ENCODE measurements at places on chromosomes 1 and 21.

GRCh38 chr1:175818929-175819328, 75.5 kb upstream of the TNR start:
- no peak for DNase-seq

DNA sequence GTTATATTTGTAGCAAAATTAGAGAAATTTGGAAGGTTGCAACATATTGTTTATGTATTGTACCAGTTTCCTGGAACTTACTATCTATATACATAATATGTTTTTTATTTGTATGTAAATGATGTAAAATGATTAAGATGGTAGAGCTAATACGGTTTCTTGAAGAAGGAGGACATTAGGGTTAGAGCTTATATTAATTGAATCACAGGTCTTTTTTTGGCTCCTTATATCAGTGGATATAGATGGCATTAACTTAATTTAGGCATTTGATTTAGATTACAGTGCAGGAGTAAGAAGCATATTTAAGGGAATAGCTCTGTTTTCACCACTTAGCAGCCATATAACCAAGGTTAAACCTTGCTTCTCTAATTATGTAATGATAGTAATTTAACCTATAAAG, 357.7 kb downstream of the USP25 start:
- DNase-seq = no peak

DNA sequence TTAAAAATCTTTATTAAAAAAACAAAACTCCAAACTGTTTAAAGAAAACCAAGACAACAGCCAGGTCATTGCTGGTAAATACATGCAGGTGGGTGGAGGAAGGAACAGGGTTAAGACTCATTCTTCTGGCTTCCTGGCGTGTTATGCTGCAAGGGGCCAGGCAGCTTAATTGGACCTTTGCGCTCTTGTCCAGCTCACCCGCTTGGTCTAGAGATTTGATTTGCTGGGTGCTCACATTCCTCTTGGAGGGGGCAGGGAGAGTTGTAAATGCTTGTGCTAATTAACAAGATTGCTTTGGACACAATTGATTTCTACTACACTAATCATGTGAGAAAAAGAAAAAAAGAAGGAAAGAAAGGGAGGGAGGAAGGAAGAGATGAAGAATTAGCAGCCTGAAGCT, 10.5 kb downstream of the CEP104 start:
- DNase-seq = no peak

DNA sequence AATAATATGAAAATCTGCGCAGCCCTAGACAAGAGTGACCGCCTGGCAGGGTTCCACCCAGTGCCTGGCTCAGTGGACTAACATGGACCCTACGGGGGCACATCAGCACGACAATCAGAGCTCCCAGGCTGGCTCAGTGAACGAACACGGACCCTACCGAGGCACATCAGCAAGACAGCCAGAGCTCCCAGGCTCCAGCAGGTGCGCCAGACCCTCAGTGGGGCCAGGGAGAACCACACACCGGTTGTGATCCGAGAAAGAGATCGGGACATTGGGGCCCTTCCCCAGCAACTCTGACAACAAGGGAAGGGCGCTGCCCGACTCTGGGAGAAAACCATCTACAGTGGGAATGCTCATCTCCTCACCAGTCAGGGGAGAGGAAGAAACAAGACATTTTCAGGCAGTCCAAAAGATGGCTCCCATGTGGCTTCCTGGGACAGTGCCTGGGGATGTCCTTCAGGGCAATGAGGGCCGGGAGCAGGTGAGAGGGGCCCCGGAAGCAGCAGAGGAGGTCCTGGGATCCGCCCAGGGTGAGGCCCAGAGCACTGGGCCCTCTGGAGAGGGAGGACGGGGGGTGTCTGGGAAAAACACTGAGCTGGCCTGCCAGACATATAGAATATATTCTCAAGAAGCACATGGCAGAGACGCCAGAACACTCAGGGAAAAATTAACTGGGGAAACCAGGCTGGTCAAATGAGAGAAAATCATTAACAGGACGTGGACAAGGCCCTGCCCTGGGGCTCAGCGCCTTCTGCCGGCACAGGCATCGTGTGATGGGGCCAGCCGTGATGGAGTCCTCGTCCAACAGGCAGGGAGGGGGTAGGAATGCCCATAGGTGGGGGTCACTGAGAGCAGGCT, 4.8 kb downstream of the ARHGEF16 start:
- no peak for DNase-seq

GRCh38 chr1:182087719-182088350, 26.3 kb upstream of the ZNF648 start:
- no peak for DNase-seq

- DNase-seq = peak; percentile 80
These were observed 11.7 kb upstream of the FCMR start for GRCh38 chr1:206933333-206933945.

DNA sequence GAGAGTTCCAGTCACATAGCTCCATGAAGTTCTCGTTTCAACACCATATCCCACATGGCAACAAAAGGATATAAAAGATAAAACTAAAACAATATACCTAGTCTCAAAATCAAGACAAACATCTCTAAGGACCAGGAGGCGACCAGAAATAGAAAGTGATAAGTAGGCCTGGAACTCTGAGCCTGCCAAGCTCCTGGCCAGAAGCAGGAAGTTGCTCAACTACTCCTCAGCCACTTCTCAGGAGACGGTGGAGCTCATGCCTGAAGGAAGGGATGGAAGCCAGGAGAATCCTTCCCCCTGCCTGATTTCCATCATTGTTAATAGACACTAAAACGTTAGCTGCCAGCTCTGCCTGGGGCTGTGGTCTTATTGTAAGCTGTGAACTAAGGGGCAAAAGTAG, 94.7 kb downstream of the DISP1 start:
- DNase-seq = no peak

DNA sequence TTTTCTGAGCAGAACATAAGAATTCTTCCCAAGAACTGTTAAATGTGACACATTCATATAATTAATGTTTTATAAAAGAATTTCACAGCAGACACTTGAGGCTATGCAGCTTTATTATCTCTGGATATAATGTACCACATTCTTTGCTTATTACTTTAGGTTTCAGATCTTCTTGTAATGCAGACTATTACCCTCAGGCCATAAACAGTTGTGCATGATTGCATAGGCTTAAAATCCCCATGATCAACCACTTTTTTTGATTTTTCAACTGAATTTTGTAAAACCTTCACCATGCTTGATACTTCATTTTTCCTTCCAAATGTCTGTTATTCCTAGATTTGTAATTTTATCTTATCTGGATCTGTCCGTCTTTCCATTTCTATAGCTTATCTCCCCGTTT, 1355.7 kb downstream of the BRINP3 start:
- no peak for DNase-seq

DNA sequence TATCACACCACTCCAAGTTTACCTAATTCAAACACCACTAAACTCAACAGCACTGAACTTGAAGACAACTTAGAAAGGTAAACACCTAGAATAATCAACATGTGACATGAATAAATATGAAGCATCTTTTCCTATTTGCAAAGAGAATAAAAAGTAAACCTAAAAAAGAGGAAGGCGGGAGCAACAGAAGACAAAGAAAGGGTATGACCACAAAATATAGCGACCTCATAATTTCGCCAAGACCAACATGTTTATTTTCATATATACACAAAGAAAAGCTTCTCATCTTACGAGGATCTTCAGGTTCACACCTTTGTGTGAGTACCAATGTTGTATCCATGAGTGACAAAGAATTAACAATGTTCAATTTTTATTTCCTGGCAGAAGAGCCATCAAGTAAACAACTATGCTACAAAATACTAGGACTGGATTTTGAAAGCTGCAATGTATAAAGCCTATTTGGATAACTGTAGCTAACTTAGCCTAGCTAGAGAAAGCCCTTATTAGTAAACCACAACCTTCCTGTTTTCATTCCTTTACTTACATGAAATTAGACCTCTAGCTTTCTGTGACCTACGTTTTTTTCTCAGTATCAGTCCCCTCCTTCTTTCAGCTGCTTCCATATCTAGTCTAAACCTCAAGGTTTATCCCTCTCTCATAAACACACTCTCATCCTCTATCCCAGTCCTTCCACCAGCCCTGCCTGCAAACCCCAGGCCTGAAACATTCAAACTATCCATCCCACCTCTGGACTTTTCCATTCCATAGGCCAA, 21.3 kb upstream of the PHTF1 start:
- no peak for DNase-seq

DNA sequence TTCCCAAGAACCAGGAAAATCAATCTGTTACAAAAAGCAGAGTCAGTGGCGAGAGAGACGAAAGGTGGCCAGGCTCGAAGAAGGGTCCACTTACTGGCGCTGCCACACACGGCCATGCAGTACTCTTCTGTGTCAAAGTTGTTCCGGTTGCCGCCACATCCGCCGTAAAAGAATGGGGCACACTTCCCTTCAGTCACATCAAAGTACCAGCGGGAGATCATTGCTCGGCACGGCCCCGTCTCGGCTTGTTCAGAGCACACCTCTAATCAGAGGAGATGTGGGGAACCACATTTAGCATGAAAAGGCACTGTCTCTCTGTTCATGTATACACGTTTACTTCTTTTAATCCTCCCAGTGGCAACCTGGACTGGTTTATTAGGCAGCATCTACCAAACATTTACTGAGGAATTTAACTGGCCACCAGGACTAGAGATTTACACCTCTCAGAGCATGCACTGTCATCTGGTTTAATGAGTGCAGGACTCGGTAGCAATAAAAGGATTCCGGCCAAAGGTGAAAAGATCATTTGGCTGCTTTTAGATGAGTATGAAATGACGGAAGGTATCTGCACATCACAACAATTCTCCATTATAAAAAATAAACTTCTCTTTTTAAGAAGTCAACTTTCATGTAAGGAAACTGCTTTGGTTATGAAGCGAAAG, 170.5 kb downstream of the APP start:
- peak; percentile 12 for DNase-seq

DNA sequence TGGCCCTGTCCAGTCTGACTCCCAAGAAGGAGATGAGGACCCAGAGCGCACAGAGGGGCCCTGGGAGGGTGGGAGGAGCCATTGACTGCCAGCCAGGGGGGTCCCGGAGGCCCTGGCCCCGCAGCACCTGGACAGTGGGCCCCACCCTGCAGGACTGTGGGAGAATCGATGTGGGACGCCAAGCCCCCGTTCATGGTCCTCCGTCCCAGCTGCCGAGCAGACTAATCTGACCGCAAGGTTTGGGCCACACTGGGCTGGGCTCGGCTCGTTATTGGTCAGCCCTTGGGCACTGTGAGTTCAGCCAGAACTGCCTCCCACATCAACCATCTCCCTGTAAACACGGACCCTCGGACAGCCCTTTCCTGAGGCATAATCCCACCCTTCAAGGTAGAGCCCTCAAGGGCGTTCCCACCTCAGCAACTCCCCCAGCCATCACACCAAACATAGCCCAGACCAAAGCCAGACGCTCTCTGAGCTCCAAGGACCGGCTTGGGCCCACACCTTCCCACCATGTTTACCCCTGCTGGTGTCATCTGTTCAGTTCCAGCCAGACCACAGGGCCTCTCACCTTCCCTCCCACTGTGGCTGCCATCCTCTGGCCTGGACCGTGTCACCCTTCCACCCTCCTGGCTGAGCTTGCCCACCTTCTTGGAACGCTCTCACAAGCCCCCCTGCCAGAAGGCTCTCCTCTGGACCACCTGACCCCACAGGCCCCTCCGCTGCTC, 16.2 kb upstream of the POFUT2 start:
- no peak for DNase-seq

GRCh38 chr1:215891266-215892057, 324.4 kb downstream of the KCTD3 start:
- DNase-seq = no peak

GRCh38 chr1:212968368-212968863, 18.1 kb downstream of the VASH2 start:
- DNase-seq = no peak

GRCh38 chr1:19747761-19748160, 52.0 kb downstream of the TMCO4 start:
- no peak for DNase-seq

DNA sequence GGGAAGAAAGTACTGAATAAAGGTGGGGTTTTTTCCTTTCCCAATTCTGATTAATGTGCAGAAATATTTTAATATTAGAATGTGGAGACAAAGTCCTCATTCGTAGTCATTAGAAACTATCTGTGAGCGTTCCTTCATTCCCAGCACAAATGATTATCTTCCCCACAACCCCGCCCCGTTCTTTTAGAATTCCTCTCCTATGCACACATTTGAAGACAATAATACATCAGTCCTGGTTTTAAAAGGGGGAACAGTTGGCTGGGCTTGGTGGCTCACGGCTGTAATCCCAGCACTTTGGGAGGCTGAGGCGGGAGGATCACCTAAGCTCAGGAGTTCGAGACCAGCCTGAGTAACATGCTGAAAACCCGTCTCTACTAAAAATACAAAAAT, 876 bp downstream of the ALDH9A1 start:
- DNase-seq = no peak

GRCh38 chr1:15100121-15100879, 53.2 kb upstream of the TMEM51 start:
- peak; percentile 39 for DNase-seq

DNA sequence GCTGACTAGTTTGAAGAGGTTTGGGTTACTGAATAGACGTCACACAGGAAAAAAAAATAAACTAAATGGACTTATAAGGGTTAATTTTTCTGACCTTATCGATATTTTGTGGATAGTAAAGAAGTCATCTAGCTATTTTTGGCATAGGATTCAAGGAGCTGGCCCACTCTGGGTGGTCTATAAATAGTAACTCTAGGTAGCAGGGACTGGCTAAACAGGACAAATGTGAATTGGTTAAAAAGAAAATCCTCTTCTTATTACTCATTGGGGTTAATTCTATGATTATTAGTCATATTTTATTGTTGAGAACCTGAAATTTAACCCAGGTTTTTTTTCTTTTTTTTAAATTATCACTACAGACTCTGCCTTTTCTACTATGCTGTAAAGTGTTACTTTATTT, 61.7 kb downstream of the ATF6 start:
- no peak for DNase-seq

- no peak for DNase-seq
These were observed 31.1 kb downstream of the KPNA6 start for GRCh38 chr1:32138965-32139364.

GRCh38 chr1:117710710-117711109, 104.9 kb downstream of the TENT5C start:
- DNase-seq = no peak

GRCh38 chr1:66217021-66217420, 316.9 kb upstream of the SGIP1 start:
- DNase-seq = no peak

DNA sequence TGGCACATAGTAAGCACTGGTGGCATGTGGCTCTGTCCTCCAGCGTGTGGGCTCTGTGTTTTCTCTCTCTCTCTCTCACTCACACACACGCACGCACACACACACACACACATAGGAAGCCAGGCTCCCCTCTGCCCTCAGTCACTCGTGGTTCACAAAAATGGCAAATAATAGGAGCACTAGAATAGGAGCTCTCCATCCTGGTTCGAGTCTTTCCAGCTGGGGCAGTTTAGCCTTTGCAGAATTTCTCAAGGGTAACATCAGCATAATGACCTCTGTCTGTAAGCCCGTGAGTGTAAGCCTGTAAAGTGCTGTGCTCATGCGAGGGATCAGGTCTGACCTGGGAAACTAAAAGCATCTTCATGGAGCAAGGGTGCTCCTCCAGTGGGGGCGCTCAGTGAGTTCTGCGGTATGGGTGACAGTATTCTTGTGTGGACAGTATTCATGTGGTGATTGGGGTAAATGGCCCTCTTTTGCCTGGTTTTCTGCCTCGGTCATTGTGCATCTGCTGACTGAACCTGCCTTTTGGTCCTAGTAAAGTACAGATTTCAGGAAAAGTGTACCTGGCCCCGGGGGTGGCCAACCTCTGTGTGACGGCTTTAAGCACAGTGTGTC, 842 bp upstream of the ZC3H12A start:
- DNase-seq = peak; percentile 54

Data from stimulated activated CD4-positive, alpha-beta T cell treated with anti-CD3 and anti-CD28 coated beads, Interleukin-4, amount 100 ng/mL, for 24 hours (primary cell).